ENCODE measurements at places on chromosomes 2 and 18. TPM values are rescaled to one million over a fixed set of nuclear protein-coding genes. Genes with fewer than 3 reads are reported as not detected.

- no peak for DNase-seq
Measured at GRCh38 chr18:4096486-4096885, 358.6 kb downstream of the DLGAP1 start.

- DNase-seq = no peak
Measured at GRCh38 chr2:59680863-59681262, 872.6 kb downstream of the BCL11A start.

DNA sequence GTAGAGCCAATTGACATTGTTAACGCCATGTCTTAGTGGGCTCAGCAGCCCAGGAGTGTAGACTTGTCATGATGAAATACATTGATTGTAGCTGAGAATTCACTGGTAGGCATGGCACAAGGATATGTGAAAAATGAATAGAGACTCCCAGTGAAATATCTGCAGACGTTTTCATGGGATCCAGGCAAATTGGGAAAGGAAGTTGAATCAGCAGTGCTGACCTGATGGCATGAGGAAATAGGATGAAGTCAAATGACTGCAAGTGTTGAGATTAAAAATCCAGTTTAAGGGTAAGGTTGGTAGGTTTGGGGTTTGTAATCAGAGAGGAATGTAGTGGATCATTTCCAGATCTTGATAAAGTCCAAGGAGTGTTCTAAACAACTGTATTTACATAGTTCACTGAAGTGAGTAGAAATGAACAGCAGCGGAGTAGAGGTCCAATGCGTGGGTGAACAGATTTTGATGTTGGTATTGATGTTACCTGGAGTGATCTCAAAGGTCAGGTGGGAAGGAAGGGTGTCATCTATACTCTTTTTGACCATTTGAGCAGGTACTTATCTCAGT is 24.6 kb downstream of the INSIG2 start:
- no peak for DNase-seq

CABLES1 gene
- total RNA-seq = 2.8 TPM

DTNA gene
- 15.0 TPM for total RNA-seq

Measured in neural progenitor cell (in vitro differentiated cells).